ENCODE measurements at places on chromosomes 2 and 18.

DNA sequence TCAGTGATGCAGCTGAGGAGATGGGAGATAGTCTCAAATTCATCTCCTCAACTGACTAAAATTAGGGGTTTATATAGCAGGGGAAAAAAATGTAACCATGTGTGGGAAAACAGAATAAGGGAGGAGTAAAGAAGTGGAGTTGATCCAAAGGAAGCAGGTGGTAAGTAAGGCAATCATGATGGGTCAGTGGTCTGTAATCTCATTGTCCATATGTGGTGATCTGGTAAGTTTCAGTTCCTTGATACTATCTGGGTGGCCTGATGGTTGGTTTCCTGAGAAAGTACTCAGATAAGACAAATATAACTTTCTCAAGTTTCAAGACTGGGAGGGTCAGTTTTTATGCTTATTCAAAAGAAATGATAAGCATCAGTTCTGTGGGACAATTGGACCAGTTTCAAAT, 312.3 kb upstream of the KCNJ3 start:
- DNase-seq, result no peak

GRCh38 chr2:7024261-7024660, 107.0 kb downstream of the RNF144A start:
- DNase-seq, result no peak

GRCh38 chr18:14949800-14950664, 202.1 kb downstream of the ANKRD30B start:
- DNase-seq, result no peak

- DNase-seq, result no peak
Observed at GRCh38 chr2:238967031-238967977, 119.4 kb downstream of the TWIST2 start.

DNA sequence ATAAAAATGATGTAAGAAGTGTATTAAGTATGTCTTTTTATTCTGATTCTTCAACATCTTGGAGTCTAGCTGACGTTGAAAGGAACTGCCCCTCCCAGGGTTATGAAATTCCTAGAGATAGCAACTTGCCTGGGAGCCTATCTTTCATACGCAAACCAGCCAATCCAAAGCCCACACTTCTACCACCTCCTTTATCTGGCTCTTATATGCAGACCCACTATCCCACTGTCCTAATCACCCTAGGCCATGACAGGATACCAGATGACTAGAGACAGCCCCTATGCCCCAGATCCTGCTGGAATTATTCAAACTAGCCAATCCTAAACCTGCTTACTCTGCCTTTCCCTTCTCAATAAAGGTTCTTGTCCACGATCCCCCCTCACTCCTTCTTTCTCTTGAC, 11.8 kb upstream of the CDC42EP3 start:
- no peak for DNase-seq

DNA sequence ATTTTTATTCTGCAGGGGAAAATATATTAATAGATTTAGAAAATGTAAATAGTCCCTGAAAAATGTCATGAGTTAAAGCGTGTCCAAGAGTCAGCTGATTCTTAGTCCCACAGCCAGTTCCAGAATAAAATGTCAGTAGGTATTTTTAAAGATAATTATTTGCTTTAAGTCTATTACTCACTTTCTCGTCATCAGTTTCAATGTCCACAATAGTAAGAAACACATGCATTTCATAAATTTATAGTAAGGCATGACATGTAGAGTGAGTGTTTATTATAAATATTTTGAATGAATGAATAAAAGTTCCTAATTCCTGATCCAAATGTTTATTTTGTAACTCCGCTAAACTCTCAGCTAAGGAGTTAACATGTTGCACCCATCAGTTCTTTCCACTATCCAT, 1044.0 kb upstream of the PIK3C3 start:
- no peak for DNase-seq

DNA sequence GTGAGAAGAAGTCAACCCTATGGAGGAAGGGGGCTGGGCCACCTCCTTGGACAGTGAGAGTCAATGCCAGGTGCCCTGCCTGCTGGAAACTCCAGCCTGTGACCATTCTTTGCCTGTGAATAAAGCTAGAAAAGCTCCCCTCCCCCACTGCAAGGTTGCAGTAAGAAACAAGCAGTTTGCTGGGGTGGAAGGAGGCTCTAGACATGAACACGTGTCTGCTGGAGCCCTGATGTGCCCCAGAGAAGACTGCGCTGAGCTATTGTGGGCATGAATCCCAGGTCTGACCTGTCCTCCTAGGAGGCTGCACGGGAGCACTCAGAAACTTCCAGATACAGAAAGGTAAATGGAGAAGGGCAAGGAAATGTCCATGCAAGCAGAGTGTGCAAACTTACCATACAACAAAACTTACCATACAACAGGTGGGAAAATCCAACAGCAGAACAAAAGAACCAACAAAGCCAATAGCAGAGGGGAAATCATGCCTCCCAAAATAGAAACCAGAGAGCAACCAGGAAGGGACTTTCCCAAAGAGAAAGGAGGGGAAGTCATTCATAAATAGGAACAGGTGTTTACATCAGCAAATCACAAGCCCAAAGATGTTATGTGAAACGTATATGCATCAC, 278.7 kb downstream of the BCL2 start:
- no peak for DNase-seq

DNA sequence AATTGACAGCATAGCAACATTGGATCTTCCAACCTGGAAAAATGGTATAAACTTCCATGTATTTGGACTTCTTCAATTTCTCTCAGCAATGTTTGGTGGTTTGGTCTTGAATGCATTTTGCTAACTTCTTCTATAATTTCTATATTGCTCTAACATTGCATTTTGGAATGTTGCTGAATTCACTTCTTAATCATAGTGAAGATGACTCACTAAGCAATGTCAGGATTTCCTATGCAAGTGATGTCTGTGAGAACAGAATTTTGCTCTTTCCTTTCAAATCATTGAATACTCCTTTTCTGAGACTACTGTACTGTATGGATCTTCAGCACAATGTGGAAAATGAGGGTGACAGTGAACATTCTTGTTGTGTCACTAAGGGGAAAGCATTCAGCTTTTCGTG, 28.9 kb upstream of the CDH19 start:
- DNase-seq, result no peak

- no peak for DNase-seq
Observed at GRCh38 chr2:235541838-235542549, 48.2 kb downstream of the AGAP1 start.

DNA sequence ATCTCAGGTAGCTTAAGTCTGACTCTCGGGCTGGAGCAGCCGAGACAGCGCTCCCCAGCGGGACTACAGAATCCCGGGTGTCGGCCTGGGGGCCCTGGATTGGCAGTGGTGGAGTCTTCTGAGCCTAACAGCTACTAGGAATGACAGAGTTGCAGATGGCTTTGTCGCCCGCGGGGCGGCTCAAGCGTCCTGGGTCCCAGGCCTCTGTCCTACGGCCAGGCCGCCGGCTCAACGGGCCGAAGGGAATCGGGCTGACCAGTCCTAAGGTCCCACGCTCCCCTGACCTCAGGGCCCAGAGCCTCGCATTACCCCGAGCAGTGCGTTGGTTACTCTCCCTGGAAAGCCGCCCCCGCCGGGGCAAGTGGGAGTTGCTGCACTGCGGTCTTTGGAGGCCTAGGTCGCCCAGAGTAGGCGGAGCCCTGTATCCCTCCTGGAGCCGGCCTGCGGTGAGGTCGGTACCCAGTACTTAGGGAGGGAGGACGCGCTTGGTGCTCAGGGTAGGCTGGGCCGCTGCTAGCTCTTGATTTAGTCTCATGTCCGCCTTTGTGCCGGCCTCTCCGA, 8.8 kb downstream of the SIX2 start:
- no peak for DNase-seq

DNA sequence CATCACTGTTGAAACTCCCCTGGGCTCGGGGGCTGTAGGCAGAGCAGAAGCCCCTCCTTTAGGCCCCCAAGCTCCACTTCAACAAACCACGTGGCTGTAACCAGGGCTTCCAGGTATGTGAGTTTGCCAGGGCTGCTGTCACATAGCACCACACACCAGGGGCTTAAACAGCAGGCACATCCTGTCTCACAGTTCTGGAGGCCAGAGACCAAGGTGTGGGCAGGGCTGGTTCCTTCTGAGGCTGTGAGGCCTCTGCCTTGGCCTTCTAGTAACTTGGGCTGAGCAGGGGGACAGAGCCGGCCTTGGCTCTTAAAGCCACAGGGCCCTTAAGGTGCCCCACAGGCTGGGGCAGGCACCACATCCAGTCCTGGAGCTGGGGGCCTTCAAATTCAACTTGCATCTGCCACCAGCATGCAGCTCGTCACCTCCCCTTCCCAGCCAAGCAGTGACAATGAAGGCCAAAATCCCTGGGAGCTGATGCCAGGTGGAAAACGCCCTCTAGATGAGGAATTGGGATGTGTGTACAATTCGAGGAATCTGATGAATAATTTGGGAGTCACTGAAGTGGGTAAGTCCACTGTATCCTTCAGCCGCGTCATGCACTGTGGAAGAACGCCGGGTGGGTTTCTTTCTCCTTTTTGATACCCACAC, 104.2 kb upstream of the ODC1 start:
- no peak for DNase-seq

DNA sequence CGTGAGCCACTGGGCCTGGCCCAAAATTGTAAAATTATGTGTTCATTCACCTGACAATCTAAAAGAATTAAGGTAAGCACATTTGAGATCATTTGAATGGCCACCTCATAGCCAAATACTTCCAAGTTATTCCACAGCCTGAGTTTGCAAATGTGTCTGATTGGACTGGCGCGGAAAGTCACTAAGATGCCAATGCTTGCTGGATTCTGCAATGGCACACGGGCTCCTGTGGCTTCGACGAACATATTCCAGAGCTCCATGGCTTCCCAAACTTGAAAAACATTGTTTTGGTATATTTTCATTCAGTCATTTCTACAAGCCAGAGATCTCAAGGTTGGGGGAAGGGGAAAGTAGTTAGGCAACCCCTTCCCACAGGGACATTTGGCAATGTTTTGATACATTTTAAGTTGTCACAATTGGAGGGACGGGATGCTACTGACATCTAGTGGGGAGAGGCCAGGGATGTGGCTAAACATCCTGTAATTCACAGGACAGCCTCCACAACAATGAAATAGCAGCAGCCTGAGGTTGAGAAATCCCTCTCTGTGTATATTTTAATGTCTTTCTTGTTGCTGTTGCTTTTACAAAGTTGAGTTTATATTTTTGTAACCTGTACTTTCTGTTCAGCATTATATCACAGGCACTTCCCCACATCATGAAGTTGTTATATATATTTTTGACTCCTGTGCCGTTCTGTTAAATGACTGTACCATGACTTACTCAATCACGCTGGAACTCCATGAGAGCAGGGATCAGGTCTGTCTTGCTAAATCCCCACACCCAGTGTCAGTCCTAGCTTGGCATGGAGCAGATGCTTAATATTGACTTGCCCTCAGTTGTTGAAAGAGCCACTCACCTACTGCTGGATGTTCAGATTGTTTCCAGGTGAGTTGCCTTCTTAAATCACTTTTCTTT, 56.9 kb downstream of the COL4A4 start:
- DNase-seq, result peak; percentile 5

Data from stimulated activated CD4-positive, alpha-beta T cell treated with anti-CD3 and anti-CD28 coated beads, Interleukin-1b, Interleukin-23, amount 100 ng/mL, for 1 hour (primary cell).